ENCODE measurements at places on chromosomes 2 and 18.

DNA sequence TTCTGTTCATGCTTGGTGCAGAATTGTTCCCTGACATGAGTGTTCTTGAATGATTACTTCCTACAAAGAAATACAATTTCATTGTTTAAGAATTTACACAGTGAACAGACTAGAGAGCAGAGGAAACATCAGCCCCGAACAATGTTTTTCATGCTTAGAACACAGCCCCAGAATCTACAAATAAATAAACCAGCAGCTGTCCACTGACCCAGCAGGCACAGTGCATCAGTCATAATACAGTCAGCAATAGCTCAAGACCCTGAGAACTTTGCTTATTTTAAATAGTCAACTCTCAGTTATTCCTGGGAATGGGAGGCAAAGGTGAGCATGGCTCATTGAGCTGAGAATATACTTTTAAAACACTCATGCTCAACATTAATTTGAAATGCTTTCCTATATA, 38.4 kb downstream of the XIRP2 start:
- DNase-seq: no peak

- no peak for DNase-seq
These were observed 53.2 kb upstream of the UBE2E3 start for GRCh38 chr2:180927030-180927686.

DNA sequence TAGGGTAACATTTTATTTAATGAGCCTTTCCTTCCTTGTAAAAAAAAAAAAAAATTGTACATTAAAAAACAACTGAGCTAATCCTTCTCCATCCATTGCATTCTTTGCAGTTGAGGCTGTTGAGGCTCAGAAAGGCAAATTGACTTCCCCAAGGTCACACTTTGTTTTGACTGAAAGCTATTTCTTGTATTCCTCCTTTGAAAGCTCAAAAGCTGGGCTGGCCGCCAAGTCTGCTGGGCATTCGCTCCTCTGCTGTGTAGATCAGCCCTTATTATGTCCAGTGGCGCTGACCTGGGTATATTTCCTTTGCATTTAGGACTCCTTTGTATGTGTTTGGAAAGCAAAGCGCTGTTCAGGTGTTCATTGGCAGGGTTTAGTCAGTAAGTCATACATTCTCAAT, 44.0 kb downstream of the SGPP2 start:
- DNase-seq: no peak

DNA sequence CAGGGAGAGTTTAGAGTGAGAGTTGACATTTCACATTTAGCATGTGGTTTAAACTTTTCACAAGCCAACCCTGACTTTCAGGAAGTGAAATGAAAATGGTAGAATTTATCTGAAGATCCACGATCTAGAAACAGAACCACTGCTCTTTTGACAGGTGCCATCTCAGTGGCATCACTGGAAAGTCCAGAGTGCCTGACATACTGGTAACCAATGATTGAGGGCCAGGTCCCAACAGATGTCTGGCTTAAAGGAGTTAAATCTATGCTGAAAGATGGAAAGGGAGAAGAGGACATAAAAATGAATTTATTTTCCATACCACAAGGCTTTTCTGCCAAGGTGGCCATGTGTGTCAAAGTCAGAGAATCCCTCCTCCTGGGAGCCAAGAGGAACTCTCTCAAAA, 2.7 kb downstream of the IL36G start:
- DNase-seq: no peak

DNA sequence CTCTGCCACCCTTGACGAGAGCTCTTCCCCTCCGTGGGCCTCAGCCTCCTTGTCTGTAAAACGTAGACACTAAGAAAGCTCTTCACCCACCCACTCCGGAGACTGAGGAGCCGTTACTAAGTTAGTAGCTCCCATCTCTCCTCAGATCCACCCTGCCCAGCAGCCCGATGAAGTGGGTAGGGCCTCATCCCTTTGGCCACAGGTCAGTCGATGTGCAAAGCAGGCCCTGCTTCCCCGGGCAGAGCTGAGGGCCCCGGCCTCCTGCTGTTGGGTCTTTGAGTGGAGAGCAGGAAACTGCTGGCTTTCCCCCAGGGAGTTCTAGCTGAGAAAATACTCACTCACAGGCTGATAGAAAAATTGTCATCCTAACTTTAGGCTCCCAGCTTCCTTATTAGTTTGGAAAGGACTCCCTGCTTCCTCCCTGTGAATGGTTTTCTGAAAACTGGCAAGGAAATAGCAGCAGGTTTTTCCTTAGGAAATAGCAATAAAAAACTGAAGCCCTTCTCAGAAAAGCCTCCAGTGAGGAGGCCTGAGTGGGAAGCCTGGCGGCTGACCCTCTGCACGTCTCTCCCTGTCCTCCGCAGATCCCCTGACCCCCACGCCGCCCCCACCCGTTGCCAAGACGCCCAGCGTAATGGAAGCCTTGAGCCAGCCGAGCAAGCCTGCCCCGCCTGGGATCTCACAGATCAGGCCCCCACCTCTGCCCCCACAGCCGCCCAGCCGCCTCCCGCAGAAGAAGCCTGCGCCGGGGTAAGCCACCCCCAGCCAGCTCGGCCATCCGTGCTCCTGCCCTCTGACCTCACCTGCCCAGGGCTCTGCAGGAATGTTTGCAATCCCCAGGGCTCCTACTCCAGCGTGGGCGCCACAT, 30.2 kb downstream of the ITGB1BP1 start:
- no peak for DNase-seq

DNA sequence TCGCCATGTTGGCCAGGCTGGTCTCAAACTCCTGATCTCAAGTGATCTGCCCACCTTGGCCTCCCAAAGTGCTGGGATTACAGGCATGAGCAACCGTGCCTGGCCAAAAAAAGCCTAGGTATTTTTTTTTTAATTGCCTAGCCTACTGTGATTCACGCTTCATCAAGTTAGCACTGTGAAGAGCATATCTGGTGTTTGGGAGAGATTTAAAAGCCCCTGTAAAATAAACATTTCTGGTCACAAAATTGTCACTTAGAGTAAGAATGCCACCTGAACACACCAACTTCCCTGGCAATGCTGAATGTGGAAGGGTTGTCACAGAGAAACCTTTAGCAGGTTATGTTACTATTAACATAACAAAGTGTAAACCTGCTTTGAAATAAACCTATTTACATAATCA, 39.7 kb upstream of the CHAC2 start:
- no peak for DNase-seq

DNA sequence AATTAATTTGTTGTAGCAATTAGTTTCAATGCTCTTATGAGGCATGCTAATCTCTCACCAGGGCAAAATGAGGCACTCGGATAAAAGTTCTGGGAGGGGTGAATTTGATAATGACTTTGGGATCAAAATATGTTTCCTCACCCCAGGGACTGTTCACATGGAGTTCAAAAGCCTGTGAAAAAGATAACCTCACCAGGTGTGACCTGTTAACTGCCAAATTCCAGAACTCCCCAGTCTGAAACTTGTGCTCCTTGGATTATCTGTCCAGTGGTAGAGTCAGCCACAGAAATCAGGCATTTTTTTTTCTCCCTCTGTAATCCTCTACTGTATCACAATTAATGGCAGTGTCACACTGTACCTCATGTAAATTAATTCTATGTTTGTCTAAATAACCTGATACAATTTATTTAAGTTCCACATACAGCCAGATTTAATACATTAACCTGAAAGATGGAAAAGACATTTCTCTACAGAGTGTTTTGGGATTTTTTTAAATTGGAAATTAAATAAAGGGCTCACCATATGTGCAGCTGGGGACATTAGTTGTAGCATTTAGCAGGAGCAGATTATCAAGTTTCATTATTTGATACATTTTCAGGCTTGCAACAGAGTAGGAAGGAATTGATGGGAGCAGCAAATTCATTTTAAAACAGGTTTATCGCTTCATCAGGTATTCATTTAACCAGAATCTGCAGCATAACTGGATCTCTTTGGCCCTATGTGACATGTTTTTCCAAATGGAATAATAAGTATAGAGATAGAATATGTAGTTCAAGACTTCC, 191.2 kb downstream of the VWC2L start:
- DNase-seq: no peak

- no peak for DNase-seq
These were observed 11.9 kb downstream of the TWIST2 start for GRCh38 chr2:238859636-238860347.

- no peak for DNase-seq
These were observed 305.2 kb downstream of the CDH2 start for GRCh38 chr18:27871726-27872125.

GRCh38 chr2:234258562-234259141, 208.2 kb downstream of the SPP2 start:
- no peak for DNase-seq

DNA sequence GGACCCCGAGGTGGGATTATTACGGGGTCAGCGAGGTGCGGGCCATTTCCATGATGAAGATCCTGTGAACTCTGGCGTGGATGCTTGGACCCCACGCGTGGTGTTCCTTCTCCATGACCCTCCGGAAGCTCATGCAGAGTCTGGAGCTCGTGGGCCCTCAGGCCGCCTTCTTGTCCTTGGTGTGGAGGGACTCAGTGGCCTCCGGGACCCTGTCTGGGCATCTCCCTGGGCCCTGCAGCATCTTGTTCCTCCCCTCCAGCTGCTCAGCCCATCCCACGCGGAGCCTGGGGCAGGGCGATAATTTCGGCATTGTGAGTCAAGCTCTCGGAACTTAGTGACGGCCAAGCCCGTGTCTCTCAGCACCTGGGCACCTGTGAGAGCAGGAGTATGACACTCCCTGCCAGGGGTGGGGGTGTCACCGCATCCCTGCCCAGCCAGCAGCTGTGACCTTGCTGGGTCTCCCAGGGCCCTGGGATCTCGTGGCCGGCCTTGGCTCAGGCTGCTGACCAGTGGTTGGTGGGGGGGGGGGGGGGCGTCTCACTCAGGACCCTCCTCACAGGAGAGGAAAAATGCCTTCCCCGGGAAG, 24.6 kb downstream of the RTP5 start:
- no peak for DNase-seq

DNA sequence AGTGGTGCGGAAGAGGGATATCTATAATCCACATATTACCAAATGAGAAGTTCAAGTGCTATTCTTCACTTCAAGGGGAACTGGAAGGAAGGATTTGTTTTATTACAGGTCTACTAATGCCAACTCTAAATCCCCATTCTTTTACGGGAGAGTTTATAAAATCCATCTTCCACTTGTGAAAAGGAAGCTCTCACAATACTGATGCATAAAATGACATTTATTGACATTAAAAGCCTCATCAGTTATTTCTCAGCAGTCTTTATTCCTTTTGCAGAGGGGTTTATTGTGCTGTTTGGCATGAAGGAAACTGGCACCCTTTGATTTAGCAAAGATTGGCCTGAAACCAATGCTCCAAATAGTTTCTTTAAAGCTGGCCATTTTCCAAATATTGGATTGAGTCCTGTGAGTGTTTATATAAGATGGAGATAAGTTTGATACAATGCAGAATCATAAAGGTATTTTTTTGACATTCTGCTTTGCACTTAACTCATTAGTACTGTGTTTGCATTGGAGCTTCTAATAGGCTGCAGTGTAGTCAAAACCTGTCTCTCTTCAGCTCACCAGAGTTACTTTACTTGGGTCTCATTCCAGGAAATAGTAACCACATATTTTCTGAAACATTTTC, 26.6 kb downstream of the LRP1B start:
- no peak for DNase-seq

DNA sequence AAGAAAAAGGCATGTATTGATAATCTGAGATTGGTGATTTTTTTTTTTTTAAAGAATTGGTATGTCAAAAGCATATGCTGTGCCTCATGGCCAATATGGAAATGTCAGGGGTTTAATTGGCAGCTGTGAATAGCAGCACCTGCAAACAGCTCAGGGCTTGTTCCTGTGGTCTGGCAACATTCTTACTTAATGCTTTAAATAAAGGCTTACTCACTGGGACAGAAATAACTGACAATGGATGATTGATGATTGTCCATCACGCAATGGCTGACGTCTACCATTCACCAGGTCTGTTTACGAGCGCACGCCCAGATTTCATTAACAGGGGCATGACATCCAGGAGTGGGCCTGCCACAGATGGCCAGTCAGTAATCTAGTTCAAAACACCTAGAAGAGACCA, 66.7 kb downstream of the ETAA1 start:
- DNase-seq: no peak

DNA sequence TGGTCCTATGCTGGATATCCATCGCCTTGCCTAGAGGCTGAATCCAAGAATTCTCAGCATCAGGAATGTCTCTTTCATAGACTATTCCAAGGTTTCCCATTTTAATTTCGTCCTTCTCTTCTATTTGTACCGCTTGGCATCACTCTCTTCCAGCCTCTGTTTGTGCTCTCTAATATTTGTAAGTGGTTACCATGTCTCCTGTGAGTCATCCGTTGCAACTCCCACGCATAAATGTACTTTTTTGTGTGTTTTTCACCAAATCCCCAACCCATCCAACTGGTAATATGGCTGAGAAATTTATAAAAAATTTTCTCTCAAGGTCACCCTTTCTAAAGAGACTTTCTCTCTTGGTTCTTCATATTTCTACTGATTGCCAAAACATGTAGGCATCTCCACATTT, 21.8 kb downstream of the COLEC12 start:
- DNase-seq: no peak

DNA sequence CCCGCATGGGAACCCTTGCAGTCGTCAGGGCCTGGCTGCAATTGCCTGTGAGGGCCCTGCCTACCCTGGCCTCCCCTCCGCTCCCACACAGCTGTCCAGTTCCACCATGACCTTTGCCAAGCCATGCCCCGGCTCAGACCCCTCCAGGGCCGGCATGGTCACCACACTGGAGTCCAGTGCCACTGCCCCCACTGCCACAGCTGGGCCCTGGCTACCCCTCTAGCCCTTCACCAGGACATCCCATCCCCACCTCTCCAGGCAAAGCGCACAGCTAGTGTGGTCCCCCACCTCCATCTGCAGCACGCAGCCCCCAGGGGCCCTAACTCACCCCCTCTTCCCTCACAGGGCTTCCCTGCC, 70.3 kb upstream of the SMAD7 start:
- DNase-seq: no peak

DNA sequence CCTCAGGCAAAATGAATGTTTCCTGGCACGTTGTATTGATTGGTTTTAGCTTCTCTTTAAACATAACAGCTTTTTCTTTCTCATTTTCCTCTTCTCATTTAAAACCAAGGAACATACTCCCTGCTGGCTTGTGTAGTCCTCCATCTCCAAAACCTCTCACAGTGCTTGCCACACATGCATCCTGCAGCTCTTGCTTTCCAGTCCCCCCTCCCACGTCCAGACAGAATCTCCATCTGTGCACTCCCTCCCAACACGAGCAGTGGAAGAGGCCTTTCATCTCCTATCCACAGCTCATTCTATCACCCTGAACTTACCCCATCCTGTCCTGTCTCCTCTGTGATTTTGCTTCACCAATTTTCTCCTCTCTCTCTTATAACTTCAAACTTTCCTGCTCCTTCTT, 99.6 kb upstream of the THSD7B start:
- no peak for DNase-seq

- no peak for DNase-seq
These were observed 70.1 kb downstream of the OXER1 start for GRCh38 chr2:42693688-42694479.

DNA sequence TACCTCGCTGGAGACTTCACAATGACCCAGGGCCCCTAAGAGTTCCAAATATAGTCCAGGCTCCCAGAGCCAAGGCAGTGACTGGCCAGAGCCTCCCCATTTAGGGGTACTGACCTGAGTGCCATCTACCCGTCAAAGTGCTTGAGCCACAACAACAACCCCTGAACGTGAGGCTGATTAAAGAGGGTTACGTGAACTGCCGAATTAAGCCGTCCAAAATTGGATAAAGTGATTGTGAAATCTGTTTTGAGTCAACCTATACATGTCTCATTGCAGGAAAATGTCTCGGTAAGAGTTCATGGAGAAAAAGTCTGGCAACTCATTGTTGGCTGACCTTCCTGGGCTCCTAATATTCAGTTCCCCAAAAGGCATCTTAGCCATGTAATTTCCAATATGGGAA, 116.3 kb downstream of the TTC32 start:
- DNase-seq: no peak
